ENCODE measurements at places on chromosomes 3 and 15.

DNA sequence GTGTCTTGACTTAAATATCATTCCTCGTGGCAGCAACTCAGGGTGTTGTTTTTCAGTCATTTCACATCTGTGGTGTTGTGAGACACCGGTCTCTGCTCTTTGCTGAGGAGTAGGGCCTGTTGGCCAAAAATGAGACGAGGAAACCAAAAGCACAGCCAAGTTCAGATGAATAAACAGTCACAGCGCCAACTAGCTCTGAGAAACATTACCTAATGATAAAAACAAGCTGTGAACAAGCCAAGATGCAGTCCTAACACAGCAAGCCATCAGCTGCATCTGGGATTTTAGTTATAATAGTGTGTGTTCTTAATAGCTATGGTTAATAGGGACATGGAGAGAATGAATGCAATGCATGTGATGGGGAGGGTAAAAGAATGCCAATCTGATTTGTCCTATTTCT lies 843.4 kb upstream of the DPPA4 start:
- no peak for DNase-seq

GRCh38 chr15:81001152-81002008 lies 657 bp downstream of the TLNRD1 start:
- DNase-seq, result no peak

- DNase-seq, result no peak
These were observed 17.2 kb downstream of the CCDC33 start for GRCh38 chr15:74253211-74253921.

DNA sequence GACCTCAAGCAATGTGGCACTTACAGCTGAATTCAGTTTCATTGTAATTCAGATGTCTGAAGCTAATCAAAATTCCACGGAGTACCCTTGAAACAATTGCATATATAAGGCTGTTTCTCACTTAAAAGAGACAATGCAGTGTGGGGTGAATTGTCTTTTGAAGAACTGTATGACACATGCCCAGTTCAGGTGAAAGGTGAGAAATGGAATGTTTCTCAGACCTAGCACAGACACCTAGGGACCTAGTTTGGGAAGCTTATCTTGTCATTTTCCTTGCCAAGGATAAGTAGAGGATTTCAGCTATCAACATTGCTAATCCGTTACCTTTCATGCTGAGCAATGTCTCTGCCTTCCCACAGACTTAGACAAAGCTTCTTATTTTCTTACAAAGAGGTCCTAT lies 36.3 kb downstream of the MBNL1 start:
- no peak for DNase-seq

GRCh38 chr15:40428185-40428584 lies 12.6 kb upstream of the BAHD1 start:
- DNase-seq, result no peak

- DNase-seq, result no peak
These were observed 68.8 kb downstream of the HMCES start for GRCh38 chr3:129347458-129347845.

DNA sequence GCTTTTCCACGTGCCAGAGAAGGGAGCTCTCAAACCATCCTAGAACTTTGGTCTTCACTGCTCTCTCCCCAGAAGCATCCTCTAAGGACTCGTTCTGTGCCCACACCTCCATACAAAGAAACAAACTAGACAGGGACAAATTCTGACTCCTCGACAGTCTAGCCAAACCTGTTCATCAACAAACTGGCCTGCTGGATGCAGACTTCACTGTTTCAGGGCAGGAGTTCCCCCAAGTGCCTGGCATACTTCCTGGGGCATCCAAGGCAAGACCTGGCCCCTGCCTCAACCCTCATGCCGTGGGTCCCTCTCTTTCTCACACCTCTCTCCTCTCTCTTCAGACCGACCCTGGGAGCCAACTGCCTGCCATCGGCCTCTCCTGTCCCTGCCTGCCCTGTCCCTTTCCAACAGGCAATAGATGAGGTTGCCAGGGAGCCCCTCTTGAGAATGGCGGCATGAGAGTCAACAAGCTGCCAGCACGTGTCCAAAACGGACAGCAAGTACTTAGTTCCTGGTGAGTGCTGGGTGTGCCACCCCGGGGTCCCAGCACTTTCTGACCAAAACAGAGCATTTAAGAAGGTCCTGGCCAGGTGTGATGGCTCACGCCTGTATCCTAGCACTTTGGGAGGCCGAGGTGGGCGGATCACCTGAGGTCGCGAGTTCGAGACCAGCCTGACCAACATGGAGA lies 79.1 kb upstream of the HES1 start:
- no peak for DNase-seq

GRCh38 chr3:114839476-114839875 lies 307.6 kb downstream of the ZBTB20 start:
- DNase-seq, result no peak

DNA sequence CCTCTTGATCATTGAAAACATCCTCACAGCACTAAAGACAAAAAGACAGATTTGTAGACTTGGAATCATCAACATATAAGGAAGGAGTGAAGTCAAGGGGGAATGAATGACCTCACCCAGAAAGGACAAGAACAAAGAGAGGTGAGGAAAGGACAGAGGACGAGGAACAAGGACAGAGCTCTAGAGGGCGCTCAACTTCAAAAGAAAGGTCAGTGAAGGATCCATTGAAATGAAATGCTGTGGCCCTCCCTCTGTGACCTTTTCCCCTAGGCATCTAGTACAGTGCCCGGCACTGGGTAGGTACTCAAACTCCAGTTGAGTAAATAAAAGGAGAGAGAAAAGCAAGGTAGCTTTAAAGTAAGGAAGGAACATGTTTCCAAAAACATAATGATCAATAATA lies 2.6 kb downstream of the ATP8B4 start:
- peak; percentile 39 for DNase-seq

DNA sequence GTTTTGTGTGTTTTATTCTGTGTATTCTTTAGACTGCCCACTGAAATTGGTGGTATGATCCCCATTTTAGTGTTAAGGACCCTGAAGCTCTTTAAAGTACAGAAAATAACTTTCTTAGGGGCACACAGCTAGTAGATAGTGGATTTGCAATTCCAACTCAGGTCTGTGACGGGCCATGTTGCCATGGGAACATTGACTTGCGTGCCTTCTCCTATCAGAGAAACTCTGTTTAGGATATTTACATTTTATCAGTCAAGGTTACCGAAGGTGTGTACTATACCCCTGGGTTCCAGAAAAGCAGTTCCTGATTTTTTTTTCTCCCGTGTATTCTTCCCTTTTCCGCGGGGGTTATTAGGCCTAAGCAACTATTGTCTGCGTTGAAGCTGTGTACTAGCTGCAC lies 19.4 kb downstream of the MYZAP start:
- DNase-seq, result no peak

- DNase-seq, result no peak
These were observed 25.3 kb downstream of the BFSP2 start for GRCh38 chr3:133424937-133425869.

GRCh38 chr3:45795882-45796765 lies at the start of gene SLC6A20:
Gene SLC6A20, minus strand, starts transcription at chr3:45796536. Its CDS starts 117 bp downstream, at chr3:45796419.
- DNase-seq, result no peak

GRCh38 chr3:183430325-183430957 lies 2.0 kb upstream of the MCF2L2 start:
- no peak for DNase-seq

DNA sequence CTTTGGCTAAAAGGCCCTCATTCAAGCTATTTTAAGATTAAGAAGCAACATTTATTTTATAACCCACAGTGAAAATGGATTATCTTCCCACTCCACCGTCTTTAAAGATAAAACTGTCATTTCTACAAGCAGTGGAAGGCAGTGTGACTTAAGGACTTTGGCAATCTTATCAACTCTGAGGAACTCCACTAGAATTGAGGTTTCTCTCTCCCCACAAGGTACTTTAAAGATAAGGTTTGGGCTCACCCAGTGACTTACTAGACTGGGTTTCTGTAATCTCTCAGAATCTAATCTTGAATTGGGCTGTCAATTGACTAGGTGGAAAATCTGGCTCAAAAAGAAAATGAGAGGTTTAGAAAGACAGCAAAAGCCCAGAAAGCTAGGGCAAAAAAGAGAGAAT lies 21.7 kb downstream of the ZNF385D start:
- no peak for DNase-seq

GRCh38 chr3:53288214-53288613 lies 32.4 kb upstream of the TKT start:
- DNase-seq, result no peak

- DNase-seq, result no peak
These were observed 32.9 kb upstream of the SEC13 start for GRCh38 chr3:10353661-10354360.

- DNase-seq, result peak; percentile 68
These were observed 619.3 kb downstream of the SI start for GRCh38 chr3:164458986-164459385.

DNA sequence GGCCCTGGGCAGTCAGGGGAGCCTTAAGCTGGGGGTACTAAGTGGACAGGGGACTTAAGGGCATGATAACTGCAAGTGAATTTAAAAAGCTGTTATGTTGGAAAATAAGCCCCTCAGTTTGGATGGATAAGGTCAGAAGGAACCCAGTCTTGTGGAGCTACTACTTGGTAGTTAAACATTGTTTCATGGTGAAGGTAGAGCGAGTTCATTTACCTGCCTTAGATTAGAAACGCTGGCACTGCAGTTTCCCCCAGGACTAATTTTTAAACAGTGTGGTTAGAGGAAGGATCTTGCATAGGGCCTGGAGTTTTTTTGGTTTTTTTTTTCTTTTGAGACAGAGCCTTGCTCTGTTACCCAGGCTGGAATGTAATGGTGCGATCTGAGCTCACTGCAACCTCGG lies 31.2 kb downstream of the TRIM71 start:
- no peak for DNase-seq

- no peak for DNase-seq
These were observed 3.4 kb downstream of the ANKRD28 start for GRCh38 chr3:15794303-15794771.

DNA sequence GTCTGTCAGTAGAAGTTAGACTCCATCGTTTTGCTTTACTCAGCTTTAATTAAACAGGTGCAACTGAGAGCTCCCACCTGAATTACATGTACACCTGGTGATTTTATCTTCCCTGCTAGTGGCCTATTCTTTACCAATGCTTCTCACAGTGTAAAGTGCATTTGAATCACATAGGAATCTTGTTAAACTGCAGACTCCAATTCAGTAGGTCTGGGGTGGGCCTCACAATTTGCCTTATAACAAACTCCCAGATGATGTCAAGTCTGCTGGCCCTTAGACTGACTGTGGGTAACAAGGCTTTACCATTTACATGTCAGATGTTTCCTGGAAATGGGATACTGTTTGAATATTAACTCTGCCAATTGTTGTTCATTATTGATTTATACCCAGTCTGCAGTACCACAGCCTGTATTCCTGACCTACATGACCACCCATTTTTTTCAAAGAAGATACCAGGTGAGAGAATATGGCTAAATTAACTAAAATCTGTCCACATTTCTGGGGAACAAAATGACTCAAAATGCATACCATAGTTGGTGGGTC lies 37.2 kb downstream of the CMSS1 start:
- DNase-seq, result no peak

DNA sequence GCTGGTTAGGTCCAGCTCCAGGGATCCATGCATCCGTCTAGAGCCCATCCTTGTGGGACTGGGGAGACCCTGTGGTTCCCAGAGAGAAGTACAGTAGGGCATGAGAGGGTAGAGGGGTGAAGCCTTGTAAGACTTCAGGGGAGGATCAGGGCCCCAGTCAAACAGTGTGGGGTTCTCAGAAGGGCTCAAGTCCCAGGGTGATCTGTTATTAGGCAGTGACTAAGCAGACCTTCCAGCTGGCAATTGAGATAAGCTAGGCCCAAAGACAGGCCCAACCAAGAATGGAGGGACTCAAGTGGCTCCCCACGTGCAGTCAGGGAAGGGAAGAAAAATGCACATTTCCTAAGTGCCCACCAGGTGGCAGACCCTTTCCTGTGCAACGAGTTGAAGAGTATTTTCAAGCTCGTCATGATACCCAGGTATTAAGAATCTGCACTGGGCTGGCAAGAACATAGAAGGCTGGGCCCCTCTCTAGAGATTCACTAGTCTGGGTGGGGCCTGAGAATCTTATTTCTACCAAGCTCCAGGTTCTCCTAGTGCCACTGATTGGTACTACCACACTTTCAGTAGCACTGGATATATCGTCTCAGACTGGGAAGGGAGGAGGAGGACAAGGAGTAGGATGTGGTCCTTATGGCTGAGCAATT lies 240.8 kb downstream of the NR1D2 start:
- DNase-seq, result peak; percentile 69

DNA sequence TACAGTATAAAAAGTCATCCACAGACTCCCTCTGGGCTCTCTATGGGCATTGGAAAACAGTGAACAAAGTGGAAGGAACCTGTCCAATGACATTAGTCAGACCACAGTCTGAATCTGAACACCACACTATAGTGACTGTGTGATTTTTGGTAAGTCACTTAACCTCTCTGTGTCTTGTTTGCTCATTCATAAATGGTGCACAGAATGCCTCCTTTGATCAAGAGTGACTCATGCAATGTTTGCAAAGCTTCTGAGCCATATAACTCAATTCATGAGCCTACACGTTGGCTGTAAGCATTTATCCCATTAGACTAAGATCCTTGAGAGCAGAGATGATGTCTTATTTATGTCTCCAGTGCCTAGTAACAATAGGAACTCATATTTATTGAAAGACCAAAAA lies 46.7 kb downstream of the SV2B start:
- DNase-seq, result no peak

GRCh38 chr15:32851572-32851971 lies 133.8 kb downstream of the GREM1 start:
- DNase-seq, result no peak

GRCh38 chr15:97678656-97679055 lies 281.8 kb upstream of the ARRDC4 start:
- no peak for DNase-seq

- DNase-seq, result no peak
These were observed 56.6 kb downstream of the CBLB start for GRCh38 chr3:105812194-105812586.

DNA sequence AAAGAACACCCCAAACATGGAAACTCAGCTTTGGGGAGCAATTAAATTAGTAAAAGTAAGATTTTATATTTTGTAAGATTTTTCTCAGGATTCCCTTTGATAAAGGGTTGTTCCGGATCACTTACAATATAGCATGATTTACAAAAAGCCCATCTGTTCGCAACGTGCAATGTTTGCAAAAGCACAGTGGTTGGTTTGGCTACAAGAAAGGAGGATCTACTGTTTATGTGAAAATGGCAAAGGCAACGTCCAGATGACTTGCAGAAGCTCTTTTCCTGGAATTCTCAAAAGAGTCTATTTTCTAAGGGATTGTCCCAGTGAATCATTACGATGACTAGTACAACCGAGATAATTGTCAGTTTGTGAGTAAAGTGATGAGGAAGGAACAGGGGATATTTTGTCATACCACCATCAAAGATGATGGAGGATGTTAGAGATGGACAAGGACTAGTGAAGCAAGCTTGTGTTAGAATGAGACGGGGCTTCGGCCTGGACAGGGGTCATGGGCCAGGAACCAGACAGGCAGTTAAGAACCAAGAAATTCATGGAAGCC lies 71.6 kb downstream of the CRYGS start:
- no peak for DNase-seq

DNA sequence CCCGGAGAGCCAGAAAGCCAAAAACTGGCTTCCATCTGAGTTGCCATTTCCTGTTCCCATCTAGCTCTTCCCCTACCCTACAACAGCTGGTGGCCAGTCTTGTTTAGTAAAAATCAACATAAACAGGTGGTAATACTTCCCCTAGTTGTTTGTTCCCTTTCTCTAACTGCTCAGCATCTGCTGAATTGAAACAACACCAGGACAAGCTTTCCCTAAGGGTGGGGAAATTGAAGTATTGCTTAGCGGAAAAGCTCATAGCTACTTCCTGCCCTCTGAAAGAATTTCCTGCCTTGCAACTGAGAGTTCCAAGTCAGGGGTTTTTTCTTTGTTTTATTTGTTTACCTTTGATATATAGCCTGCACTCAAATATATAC lies 66.8 kb downstream of the HMG20A start:
- DNase-seq, result no peak

All from HS-27A (cell line).